ENCODE measurements at places on chromosomes 13 and 19. TPM values are rescaled to one million over a fixed set of nuclear protein-coding genes. Genes with fewer than 3 reads are reported as not detected.
A peak's percentile ranks its signal among the peaks of the same experiment; 100 is the strongest.

GRCh38 chr19:14116918-14117578 lies 514 bp downstream of the PRKACA start:
- DNase-seq, result no peak

Gene EDNRB
- polyA plus RNA-seq, result 5.8 TPM

Gene GPR4
- not detected for polyA plus RNA-seq

DNA sequence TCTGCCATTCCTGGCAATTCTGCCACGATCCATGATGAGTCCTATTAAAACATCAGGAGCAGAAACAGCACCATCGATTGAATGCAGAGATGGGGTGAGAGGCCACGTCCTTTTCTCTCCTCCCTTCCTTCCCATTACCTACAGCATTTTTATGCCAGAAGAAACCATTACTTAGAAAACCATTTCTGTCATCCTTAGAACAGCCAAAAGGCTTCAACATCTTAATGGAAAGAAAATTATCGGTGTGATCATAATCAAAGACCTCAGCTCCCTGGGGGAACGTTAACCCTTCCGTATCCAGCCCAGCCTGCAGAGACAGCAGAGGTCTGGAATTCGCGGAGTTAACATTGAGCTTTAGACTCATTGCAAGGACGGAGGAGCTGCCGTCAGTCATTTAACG lies 56.0 kb upstream of the SIAH3 start:
- DNase-seq, result no peak

DNA sequence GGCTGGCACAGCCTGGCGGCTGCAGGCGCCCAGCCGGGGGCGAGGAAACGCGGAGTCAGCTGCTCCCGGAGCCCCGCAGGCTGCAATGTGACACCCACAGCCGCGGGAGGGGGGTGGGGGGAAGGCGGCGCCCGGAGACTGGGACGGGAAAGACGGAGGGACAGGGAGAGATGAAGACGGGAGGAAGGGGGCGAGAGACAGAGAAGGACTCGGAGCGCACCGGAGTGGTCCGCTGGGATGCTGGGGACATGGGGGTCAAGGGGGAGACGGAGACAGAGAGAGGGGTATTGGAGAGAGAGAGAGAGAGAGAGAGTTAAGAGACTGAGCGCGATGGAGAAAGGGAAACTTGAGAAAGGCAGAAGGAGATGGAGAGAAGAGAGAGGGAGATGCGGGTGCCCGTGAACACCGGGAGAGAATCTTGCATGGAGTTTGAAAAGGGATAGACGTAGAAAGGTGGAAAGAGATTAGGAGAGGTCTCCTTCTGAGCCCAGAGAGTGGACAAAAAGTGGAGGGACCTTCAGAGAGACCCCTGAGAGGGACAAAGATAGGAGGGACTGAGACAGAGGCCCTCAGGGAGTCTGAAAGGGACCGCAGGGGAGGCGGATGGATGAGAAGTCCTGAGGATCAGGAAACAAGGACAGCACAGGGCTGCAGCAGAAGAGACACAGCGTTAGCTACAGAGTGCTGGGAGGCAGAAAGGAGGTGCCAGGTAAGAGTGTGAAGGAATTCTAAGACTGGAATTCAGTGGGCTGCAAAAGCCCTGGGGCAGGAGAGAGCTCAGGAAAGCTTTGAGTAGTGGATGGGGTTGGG lies 1.0 kb downstream of the SCN1B start:
- no peak for DNase-seq

DNA sequence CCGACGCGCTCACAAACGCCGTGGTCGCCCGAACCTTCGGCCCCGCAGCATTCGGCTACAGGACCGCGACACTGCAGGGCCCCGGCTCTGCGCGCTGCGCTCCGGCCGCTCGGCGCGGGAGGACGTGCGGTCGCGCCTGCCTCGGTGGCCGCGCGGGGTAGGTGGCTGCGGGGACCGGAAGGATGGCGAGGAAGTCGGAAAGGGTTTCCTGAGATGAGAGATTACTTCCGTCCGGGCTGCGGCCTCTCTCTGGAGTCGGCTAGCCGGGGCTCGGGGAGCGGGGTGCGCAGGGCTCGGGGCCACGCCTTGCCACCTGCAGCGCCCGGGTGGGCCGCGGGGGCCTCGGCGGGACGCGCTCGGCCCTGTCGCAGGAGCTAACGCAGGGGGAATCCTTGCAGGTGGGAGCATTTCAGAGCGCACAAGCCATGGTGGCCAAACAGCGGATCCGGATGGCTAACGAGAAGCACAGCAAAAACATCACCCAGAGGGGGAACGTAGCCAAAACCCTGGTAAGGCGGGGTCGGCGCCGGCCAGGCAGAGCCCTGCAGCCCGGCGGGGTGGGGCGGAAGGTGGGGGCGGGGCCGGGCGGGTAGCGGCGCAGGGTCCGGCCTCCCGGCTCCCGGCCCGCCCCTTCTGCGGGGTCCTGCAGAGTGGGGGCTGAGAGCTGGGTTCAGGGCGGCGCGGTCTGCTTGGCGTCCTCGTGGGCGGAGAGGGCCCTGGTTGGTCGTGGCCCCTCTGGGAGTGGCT lies at the start of gene SERP2:
SERP2 (plus strand) TSS at position 224 of the 747 bp plus-strand sequence; CDS start at position 426, 202 bp downstream.
- DNase-seq, result no peak

Gene ZNF429
- 5.4 TPM for polyA plus RNA-seq

Gene TNFSF9
- polyA plus RNA-seq, result 0.16 TPM

DNA sequence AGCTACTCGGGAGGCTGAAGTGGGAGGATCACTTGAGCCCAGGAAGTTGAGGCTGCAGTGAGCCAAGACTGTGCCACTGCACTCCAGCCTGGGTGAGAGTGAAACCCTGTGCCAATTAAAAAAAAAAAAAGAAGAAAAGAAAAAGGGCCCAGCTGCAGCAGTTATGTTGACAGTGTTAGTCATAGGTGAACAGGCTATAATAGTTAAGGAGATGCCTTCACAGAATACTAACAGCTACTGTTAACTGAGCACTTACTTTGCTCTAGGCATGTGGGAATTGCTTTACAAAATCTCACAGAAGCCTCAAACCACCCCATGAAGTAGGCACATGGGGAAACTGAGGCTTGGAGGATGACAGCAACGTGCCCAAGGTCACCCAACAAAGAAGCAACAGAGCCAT lies 3.9 kb downstream of the FBXO17 start:
- no peak for DNase-seq

- peak; percentile 81 for DNase-seq
Measured at GRCh38 chr19:3185461-3186159, at the start of gene NCLN. NCLN (plus strand) TSS chr19:3185930; CDS start chr19:3186031, 101 bp downstream.

DNA sequence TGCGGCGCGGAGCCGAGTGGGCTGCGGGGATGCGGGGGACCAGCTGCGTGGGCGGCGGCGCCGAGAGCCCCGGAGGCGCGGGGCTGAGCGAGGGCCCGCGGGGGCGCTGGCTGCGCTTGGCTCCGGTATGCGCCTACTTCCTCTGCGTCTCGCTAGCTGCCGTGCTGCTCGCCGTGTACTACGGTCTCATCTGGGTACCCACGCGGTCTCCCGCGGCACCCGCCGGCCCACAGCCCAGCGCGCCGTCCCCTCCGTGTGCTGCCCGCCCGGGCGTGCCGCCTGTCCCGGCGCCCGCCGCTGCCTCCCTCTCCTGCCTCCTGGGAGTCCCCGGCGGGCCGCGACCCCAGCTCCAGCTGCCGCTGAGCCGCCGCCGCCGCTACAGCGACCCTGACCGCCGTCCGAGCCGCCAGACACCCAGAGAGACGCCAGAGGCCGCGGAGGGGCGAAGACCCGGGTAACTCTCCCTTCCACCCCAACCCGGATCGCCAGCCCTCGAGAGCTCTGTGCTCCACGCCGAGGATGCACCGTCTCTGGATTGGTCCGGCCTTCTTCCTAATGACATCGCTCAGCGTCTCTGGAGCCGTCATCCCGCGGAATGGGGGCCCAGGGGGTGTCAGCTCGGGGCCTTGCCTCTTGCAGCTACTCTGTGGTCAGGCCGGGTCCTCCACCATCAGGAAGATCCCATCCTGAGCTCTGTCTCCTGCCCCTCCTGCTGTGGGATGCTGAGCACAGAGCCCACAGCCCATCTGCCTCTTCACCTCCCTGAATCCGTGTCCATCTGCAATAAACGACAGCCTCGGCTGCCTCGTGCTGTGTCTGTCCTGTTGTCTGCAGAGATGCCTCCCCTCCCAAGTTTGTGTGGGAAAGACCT lies 441 bp downstream of the INAFM1 start:
- no peak for DNase-seq

Gene GDF15
- 25.0 TPM for polyA plus RNA-seq

Gene BRSK1
- 11.2 TPM for polyA plus RNA-seq

DNA sequence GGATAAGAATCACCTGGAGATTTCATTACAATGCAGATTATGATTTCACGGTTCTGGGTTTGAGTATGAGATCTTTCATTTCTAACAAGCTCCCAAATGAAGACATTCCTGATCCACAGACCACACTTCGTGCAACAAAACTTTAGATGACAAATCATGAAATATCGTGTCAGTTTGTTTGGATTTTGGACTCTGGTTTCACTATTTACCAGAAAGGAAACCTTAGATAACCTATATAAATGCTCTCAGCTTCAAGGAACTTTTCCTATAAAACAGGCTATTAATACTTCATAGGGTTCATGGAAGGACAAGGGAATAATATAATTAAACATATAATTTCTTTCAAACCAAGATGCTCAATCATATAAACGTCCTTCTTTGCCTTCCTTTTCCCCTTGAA lies 930.5 kb upstream of the SLC10A2 start:
- no peak for DNase-seq

DNA sequence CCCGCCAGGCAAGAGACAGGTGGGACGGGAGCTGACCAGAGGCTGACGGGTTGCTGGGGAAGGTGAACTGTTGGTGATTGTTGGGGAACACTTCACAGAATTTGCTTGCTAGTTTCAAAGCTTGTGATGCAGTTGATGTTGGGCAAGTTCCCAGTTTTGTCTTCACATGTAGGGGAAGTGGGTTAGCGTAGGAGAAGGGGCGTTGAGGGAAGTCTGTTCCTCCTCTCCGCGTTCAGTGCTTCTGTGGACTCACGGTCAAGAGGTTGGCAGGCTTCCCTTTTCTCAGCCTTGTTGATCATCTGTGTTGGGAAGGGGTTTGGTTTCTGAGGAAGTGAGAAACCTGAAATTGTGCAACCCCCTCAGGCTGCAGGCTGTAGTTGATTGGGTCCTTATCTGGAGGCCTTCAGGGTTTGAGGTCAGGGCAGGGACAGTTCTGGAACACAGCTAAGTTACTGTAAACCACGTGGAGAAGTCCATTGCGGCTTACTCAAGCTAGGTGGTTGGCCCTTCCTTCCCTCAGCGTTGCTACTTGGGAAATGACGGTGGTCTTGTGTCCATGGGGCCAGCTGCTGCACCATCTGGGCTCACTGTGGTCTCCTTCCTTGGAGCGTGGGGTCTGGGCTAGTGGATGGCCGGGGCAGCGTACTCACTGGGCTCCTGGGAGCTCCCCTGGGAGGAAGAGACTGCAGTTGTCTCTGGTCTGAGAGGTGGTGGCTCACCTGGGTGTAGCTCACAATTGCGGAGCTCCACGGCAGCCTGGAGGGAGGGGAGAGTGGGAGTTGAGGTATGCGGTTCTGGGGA lies 7.5 kb downstream of the RPS9 start:
- no peak for DNase-seq

DNA sequence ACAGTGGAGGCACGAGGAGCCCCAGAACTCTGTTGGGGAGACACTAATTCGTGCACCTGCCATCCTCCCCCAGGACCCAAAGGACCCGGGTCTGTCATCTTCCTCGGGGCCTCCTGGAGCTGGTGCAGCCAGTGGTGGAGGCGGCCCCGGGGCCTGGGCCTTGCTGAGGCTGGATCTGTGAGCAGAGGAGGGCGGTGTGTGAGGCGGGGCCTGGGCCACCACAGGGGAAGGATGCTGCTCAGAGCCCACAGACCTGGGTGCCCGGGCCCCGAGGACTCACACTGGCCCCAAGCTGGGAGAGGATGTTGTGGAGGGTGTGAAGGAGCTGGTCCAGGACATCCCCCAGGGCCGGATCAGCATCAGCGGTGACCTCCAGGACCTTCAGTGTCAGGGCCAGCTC lies 8.3 kb downstream of the IFNL3 start:
- no peak for DNase-seq

- no peak for DNase-seq
Measured at GRCh38 chr19:37243206-37243632, 25.2 kb downstream of the ZNF383 start.

GRCh38 chr13:79906345-79906744 lies 425.4 kb downstream of the NDFIP2 start:
- DNase-seq, result no peak

DNA sequence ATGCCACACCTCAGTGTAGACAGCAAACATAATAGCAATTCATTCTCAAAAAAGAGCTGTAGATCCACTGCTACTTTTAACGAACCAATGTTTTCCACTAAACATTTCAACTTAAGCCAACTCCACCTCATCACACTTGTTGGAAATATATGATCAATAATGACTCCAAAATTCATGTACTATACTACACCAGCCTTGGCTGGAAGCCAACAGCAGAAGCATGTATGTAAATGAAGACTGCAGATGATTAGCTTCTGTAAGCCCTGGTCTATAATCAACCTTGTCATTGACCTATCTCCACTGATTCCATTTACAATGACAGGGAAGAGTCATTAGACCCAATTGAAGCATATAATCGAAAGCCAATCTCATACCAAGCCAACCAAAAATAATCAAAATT lies 71.7 kb downstream of the STK24 start:
- DNase-seq, result no peak

Gene SRRM5
- polyA plus RNA-seq, result 0.12 TPM

DNA sequence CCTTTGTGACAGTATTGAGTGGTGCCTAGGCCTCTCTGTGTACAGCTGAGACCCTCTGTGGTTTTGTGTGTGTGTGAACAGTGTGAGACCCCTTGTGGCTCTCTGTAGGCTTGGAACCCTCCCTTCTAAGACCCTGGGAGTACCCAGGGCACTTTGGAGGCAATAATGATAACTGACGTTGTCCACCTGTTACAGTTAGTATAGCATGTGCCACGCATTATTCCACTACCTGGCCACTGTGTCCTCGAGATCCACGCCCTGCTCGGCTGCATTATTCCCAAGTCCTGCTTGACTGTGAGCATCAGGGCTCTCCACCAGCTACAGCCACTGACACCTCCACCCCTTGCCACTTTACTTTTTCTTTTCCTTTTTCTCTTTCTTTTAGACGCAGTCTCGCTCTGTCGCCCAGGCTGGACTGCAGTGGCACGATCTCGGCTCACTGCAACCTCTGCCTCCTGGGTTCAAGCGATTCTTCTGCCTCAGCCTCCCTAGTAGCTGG lies 2.0 kb downstream of the GRAMD1A start:
- no peak for DNase-seq

Gene ZNF763
- 3.0 TPM for polyA plus RNA-seq

- no peak for DNase-seq
Measured at GRCh38 chr19:46660008-46660517, 919 bp downstream of the DACT3 start.

DNA sequence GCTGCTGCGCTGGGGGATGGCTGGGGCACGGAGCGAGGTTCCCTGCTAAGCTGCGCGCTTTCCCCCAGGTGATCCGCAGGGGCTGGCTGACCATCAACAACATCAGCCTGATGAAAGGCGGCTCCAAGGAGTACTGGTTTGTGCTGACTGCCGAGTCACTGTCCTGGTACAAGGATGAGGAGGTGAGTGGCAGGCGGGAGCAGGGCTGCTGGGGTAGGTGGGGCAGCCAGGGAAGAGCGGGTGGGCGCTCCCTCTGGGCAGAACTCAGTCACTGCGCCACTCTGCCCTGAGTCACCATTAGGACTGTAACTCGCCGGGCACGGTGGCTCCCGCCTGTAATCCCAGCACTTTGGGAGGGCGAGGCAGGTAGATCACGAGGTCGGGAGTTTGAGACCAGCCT lies 23.8 kb downstream of the TMED1 start:
- DNase-seq, result no peak

Gene C19orf33
- polyA plus RNA-seq, result 0.38 TPM
